MM.1S (cell line): ENCODE measurements at places on chromosomes 7 and 10.

- DNase-seq = no peak
These were observed 100.8 kb downstream of the PRTFDC1 start for GRCh38 chr10:24851629-24852028.

DNA sequence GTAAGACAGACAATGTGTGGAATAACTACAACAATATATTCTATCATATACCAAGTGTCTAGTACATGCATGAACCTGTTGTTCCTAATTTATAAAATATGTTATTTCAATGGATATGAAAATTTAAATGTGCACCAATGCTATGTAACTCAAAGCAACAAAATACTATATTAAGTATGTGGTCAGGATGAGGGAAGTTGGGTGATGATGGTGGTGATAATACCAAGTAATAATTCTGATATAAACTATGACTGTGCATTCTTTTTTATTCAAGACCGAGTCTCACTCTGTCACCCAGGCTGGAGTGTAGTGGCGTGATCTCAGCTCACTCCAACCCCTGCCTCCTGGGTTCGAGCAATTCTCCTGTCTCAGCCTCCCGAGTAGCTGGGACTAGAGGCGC, 2.1 kb upstream of the FRA10AC1 start:
- no peak for DNase-seq

GRCh38 chr7:97770850-97771249, 39.0 kb downstream of the TAC1 start:
- DNase-seq = no peak

- no peak for DNase-seq
These were observed 12.3 kb upstream of the OPN4 start for GRCh38 chr10:86642021-86642420.

DNA sequence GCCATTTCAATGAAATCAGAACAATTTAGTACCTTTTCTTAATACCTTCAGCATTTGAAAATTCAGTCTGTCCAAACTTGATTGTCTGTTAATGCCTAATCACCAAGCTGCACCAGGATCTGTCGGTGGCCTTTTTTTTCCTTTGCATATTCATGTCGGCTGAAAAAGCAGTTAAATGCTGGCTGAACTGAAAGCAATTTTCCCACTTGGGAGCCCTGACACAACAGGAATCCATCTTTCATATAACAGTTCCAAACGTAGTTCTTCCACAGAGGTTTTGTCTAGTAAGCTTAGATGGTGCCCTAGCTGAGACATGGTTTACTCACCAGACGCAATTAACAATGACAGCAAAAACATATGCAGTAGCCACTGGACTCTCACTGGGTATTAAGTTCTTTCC, 83.6 kb upstream of the CHCHD3 start:
- no peak for DNase-seq
